ENCODE measurements at places on chromosomes 16 and 17.

DNA sequence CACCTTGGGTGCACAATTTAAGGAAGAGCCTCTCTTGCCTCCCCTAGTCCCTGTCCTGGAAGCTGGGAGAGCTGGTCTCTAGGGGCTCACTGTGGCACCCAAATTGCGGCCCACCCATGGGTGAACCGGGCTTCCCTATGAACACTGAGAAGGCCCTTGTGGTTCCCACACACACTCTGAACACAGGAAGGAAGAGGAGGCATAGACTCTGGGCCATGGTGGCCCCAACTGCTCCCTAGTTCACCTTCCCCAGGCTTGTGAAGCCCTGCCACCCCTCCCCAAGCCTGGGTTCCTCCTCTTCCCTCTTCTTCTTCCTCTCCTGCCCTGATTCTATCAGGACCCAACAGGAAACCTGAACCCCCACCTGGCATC, 10.5 kb downstream of the SREBF1 start:
- DNase-seq: no peak

DNA sequence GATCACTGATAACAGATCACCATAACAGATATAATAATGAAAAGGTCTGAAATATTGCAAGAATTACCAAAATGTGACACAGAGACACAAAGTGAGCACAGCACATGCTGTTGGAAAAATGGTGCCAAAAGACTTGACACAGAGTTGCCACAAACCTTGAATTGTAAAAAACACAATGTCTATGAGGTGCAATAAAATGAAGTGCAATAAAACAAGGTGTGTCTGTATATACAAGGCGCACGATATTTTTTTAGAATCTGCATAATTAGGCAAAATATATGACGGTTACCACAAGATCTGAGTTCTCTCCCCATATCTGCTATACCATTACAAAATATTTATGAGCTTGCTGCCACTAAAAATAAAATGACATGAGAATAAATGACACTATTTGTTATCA, 171.9 kb upstream of the AXIN2 start:
- DNase-seq: no peak

DNA sequence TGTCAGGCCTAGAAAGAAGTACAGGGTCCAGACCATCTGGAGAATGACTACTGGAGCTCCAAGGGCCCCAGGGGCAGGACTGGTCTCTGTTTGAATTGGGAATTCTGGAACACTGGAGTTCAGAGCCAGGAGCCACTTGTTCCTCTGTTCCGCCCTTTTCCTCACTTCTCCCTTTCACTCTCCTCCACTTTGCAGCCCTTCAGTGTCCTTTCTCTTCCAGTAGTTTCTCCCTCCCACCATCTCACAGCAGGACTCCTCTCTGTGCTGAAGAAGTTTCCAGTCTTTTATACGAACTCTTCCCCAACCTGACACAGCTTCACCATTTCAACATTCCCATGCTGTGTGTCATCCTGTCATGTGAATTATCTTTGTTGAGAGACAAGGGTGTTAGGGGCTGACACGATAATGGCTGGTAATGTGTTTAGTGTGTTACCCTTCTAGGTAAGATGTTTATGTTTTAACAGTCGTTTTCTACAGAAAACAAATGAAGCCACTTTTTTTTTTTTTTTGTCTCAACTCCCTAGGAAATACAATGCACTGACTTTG, 180.3 kb upstream of the MYOCD start:
- no peak for DNase-seq

GRCh38 chr16:68331879-68332410, 21.1 kb downstream of the PRMT7 start:
- DNase-seq: no peak

- no peak for DNase-seq
Observed at GRCh38 chr16:23640615-23640930, 537 bp downstream of the PALB2 start.

- no peak for DNase-seq
Observed at GRCh38 chr17:19238167-19238505, 970 bp downstream of the EPN2 start.

DNA sequence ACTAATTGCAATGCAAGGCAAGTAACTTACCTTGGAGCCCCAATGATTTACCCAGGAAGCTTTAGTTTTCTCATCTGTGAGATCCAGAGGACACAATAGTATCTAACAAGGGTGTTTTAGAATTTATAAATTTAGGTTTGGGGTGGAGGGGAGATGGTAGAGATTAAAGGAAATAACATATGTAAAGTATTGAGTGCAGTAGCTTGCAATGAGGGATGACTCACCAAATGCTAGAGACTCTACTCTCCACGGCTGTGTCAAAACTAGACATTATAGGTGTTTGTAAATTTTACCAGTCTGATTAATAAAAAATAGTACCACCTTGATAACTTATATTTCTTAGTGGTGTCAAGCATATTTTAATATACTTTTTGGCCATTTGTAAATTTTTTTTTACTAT, 3.7 kb upstream of the ABCA9 start:
- DNase-seq: no peak
